NCI-H146 (cell line): ENCODE measurements at places on chromosomes 3 and 15.

- no peak for DNase-seq
Observed at GRCh38 chr15:33581032-33581431, 270.3 kb downstream of the RYR3 start.

- DNase-seq, result no peak
Observed at GRCh38 chr3:126851382-126851781, 131.5 kb upstream of the PLXNA1 start.

- peak; percentile 4 for DNase-seq
Observed at GRCh38 chr3:73086071-73086494, 24.6 kb downstream of the EBLN2 start.

DNA sequence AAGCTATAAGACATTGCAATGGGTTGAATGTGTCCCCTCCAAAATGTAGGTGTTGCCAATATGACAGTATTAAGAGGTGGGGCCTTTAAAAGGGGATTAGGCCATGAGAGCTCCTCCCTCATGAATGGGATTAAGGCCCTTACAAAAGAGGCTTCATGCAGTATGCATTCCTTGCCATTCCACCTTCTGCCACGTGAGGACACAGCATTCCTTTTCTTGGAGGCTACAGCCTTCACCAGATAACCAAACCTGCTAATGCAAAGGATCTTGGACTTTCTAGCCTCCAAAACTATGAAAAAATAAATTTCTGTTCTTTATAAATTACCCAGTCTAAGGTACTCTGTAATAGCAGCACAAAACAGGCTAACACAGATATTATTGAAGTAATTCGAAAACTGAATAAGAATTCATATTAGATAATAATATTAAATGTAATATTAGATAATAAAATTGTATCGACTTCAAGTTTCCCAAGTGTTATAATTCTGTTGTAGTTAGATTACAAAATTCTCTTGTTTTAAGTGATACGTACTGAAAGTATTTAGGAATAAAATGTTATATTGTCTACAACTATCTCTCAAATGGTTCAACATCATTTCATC is 29.4 kb upstream of the ATP8B4 start:
- DNase-seq, result peak; percentile 22

DNA sequence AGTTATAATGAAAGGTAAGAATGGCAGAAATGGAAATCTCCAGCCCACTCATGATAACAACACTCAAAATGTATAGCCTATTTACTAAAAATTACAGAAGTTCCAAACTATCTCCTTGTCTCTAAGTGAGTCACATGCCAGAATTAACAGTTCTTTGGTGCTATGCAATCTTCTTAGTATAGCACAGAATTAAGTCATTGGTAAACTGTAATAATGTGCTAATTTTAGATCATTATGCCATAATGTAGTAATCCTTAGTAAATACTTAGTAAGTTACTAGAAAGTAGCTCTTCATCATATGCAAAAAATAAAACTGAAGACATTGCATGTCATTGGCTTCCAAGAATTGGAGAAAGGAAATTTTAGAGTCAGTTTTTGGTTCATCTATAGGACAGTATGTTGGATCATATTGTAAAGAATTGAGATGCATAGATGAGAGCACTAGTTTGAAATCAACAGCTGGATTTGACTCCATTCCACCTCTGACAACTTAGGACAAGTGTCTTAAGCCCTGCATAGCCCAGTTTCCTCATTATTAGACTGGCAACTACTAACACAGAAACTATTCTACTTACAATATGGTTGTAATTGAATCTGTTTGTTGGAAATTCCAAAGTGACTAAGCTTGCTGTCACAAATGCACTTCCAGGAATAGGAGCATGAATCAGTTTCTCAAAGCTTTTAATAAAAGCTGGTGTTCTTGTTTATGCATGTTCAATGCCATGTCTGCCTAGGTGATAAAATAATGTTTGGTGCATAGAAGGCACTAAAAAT is 40.1 kb upstream of the CD47 start:
- no peak for DNase-seq

DNA sequence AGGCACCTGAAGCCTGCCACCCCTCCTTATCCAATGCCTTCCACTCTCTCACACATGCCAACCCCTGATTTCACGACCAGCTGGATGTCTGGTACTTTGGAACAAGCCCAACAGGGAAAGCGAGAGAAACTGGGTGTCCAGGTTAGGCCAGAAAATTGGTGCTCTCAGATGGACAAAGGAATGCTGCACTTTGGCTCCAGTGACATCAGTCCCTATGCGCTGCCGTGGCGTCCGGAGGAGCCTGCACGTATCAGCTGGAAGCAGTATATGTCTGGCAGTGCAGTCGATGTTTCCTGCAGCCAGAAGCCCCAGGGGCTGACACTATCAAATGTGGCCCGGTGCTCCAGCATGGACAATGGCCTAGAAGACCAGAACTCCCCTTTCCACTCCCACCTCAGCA is 45.2 kb downstream of the CDAN1 start:
- DNase-seq, result no peak

- no peak for DNase-seq
Observed at GRCh38 chr3:124557433-124558232, 172.6 kb upstream of the UMPS start.

DNA sequence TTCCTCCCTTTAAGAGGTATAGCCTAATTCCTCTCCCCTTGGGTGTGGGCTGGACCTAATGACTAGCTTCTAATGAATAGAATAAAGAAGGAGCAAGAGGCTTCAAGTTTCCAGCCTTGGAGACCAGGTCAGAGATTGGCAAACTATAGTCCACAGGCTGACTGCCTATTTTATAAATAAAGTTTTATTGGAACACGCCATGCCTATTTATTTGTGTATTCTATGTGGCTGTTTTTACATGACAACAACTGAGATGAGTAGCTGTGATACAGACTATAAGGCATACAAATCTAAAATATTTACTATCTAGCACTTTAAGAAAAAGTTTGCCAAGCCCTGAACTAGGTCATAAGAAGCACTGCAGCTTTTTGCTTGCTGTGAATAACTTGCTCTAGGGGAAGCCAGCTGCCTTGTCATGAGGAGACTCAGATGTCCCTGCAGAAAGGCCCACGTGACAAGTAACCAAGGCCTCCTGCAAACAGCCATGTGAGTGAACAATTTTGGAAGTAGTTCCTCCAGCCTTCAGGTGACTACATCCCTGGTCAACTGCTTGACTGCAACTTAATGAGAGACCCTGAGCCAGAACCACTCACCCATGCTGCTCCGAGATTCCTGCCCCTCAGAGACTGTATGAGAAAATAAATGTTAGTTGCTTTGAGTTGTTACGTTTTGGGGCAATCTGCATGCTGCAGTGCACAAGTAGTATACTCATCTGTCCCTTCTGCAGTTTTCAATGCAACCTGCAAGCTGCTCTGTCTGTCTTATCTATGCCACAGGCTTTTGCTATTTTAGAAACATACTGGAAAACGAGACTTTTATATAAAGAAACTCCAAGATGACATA is 21.1 kb upstream of the MAP3K13 start:
- DNase-seq, result no peak

DNA sequence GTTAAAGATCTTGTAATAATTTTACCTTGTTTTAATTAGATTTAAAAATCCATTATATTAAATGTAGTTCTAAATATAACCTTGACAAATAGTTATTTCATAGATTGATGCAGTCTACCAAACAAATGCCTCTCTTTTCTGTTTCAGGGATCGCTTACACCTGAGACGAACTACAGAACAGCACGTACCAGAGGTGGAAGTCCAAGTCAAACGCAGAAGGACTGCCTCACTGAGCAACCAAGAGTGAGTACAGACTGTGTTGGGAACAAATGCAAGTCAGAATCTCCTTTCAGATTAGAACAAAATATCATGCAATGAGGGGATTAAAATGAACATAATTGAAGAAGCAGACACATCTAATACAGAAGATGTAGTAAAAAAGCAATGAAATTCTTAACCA is 7.2 kb downstream of the SNRPN start:
- no peak for DNase-seq

DNA sequence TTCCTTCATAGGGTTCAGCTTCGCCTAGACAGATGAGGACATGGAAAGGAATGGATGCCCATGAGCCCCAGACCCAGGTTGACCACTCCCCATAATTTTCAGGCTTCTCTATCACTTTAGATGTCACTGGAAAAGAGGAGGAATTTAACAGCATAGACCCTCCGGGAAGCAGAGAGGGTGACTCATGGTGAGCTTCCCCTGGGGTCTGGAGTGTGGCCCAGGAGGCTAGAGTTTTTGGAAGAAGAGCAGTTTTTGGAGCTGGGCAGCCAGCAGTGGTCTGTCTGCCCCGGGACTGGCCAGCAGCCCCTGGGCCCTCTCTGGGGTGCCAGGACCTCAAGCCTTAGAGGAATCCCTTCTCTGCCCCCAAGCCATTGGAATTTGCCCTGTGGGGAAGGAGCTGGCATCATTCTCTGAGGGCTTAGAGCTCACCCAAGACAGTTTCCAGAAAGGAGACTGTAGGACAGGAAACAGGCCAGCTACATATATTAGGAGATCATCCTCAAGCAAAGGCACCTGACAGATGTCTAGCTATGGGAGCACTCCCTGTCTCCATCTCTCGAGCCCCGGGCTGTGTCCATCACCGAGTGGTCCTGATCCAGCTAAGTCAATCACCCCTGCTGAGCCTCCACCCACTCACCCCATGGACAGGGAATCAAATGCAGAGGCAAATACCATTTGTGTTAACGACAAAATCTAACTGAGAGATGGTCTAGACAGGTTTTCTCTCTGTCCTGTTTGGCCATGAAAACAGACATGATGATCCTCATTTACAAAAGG is 67.3 kb downstream of the MEGF11 start:
- DNase-seq, result no peak

DNA sequence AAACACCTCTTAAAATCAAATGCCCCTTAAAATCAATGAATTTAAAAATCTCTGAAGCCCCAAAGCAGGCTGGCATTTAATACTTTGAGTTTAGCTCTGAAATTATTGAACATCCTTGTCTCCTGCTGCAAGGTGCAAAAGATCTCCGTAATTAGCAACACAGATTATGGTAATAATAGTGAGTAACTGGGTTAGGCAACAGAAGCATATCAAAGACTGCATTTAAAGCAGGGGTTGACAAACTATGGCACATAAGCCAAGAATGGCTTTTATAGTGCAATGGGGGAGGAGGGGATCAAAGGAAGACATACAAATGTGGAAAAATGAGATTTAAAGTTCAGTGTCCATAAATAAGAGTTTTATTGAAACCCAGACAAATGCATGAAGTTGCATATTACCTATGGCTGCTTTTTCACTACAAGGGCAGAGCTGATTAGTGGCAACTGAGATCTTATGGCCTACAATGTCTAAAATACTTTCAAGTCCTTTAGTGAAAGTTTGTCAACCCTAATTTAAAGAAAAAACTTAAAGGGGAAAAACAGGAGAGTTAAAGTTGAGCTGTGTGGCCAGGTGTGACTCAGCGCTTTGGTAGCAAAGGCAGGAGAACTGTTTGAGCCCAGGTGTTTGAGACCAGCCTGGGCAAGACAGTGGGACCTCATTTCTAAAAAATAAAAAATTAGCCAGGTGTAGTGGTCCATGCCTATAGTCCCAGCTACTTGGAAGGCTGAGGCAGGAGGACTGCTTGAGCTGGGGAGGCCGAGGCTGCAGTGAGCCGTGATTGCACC is 157.6 kb downstream of the TBL1XR1 start:
- DNase-seq, result no peak

DNA sequence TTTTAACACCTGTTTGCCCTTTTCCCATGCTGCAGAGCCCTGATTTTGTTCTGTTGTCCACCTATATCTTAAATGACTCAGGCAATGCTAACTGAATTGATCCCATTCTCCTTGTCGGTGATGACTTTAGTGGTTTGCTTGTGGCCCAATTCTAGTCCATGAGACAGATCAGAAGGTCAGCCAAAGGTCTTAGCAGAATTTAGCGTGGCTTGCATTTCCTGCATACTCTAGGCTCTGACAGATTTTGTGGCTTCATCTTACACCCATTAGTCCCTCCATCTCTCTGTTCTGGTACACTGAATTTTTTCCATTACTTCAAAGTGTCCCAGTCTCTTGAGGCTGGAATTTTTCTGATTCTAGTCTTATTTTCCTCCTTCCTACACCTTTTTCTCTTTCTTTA is 161.9 kb downstream of the STAC start:
- no peak for DNase-seq

DNA sequence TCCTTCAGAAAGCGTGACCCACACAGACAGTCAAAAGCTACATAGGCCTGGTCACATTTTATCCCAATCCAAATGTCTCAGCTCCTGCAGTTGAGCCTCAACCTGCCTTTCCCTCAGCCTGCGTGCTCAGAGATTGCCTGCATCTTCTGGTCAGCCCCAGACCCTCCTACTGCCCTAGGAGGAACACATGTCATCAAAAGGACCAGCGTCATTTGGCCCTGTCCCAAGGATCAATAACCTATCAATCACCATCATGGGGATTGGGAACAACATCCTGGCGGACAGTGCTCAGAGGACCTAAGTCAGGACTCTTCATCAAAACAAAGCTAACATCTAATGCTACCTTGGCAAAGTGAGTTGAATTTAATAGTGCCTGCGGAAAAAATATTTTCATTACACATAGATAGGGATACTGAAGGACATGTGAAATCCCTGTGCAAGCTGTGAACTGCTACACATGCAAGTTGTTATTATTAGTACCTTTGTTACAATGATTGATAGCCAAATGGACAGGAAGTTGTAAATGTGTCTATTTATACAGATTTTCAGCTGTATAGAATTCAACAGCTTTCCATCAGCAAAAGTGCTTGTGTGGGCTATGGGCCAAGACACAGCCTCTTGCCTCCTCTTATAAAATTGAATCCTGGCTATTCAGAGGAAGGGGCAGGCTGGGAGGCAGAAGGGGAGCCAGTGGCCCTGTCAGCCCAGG is 47.7 kb downstream of the UMPS start:
- peak; percentile 31 for DNase-seq

GRCh38 chr3:124463234-124463633 is 267.0 kb upstream of the UMPS start:
- no peak for DNase-seq

DNA sequence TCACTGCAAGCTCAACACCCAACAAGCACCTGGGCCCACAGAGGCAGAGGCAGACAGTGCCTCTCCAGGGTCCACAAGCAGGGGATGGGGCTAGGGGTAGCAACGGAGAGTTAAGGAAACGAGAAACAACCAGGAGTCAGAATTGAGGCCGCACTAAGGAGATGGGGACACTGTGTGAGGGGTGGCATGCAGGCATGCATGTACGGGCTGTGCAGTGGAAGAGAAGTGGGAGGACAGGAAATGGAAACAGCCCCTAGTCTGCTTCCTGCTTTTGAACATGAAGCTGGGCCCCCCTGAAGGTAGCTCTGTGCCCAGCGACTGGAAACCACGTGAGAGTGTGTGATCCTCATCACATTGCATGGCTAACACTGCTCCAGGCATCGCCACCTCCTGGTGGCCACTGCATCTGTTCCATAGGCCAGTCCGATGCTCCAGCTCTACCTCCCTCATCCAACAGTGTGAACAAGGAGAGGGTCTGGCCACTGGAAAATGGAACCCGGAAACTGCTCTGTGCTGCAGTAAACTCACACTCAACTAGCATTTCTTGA is 44.0 kb downstream of the XXYLT1 start:
- no peak for DNase-seq
